Activated naive CD8-positive, alpha-beta T cell treated with anti-CD3 and anti-CD28 coated beads, Interleukin-2, amount 50 U/mL, for 24 hours (primary cell): ENCODE measurements at places on chromosomes 16 and 17.

GRCh38 chr17:32258383-32259140, 7.1 kb upstream of the RHBDL3 start:
- no peak for DNase-seq

GRCh38 chr17:76683921-76684745, 26.6 kb downstream of the MXRA7 start:
- DNase-seq: no peak

DNA sequence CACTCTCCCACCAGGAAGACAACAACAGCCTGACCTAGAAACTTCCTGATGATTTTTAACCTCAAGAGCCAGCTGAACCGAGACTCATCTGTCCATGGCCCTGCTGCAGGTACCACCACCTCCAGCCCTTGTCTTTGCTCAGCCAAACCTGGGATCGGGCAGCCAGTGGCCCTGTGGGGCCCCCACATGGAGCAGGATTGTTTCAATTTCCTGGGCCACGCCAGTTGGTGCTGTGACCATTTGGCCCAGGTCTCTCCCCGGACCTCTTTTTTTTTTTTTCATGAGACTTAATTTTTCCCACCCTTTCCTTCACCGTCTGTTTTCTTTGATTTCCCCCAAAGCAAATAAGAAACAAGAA, 8.3 kb upstream of the HOXB2 start:
- no peak for DNase-seq

DNA sequence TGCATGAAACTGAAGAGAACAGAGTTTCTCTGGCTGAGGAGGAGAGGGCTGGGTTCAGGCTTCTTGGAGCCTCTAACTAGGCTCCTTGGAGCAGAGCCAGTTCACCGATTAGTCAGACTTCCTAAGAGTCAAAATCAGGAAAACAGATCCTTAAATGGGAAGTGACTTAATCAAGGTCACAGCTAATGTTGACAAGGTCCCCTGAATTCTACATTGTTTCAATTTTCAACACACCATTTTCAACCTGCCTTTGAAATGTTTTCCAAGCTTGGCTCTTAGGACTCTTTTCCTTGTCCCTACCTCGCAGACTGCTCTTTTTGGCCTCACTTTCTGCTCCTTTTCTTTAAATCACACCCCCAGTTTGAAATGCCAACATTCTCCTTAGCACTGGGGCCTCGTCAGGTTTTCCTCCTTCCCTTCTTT, 16.3 kb downstream of the MYL4 start:
- no peak for DNase-seq

DNA sequence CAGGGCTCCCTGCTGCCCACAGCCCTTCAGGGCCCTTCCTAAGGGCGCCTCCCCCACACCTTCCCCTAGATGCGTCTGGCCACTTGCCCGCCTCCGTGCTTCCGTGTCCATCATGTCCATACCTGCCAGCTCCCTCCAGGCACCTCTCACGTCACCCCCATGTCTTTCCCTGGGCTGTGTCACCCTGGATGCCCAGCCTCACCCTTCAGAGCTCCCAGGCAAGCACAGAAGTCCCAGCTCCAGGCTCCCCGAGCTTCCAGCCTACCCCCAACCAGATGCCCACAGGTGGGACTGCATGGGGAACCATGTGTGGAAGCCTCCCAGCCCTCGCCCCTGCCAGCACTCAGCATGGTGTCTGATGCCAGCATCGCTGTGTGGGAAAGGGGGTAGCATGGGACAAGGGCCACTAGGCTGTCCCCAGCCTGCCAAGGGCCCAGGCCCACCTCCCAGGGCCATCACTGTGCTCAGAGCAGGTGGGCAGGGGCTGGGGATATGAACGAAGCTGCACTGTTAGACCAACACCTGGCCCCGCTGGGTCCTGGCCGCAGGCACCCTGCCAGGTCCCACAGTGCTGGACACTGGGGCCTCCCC, 1.9 kb upstream of the AXIN1 start:
- DNase-seq: no peak

DNA sequence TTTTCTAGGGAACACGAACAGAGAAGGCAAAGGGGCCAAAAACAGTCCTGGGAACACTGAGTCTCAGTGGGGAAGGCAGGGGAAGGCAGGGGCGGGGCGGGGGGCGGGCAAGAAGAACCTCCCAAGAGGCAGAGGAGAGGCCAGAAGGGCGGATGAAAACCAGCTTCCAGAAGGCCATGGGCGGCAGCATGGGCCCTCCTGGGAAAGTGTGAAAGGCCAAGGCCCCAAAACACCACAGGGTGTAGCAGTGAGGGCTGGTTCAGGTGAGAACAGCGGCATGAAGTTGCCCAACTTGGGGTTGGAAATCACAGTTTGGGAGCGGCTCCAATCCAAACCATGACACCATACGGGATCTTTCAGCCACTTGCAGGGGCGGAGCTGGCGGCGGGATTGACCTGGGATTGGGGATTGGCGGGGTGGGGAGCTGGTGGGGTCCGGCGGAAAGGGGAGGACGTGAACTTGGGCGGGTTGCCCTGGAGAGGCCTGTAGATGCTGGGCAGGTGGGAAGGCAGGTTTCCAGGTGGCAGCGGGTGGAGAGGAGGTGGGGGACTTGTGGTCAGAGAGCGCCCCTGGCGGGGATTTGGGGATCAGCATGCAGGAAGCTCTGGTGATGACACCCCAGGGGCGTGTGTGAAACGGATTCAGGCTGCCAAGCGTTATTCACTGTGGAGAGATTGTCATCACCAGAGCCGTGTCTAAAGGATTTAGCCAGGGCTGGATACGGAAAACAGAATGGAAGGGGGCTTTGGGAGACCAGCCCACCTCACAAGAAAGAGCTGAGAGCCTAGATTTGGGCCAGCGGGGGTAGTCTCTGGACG, 80.9 kb downstream of the ARHGAP23 start:
- peak; percentile 81 for DNase-seq

- DNase-seq: no peak
These were observed 209.4 kb downstream of the KATNIP start for GRCh38 chr16:27759301-27759871.

GRCh38 chr17:58556833-58557250, 42.4 kb upstream of the MTMR4 start:
- DNase-seq: no peak

DNA sequence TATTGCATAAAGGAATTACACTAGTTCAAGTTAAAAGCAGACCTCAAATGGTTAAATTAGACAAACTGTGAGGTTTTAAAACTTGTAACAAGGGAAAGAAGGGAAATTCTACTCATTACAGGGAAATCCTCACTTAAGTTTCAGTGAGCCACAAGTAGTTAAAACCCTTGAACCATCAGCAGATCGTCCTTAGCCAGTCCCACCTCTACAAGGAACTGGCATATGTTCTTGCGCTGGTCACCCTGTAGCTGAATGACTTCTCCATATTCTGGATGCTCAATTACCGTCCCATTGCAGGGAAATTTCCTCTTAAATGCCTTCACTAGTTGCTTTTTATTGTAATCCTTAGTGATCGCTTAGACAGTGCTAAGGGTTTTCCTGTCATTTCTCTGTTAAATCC, 5.5 kb downstream of the PRSS21 start:
- DNase-seq: no peak

DNA sequence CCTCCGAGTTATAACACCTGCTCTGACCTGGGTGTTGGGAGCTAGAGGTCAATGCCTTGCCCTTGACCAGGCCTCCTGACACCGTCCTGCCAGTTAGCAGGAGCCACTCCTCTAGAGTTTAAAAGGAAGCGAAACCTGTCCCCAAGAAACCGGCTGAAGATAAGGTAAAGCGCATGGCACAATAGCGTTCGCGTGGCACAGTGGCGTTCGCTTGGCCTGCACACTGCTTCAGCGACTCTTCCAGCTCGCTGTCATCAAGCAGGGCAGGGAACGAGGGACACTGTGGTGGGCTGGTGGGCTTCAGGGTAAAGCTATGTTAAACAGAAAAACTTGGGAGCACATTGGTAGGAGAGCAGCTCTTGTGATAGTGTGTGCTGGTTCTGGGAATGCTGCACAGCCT, 28.2 kb upstream of the ETV4 start:
- no peak for DNase-seq

DNA sequence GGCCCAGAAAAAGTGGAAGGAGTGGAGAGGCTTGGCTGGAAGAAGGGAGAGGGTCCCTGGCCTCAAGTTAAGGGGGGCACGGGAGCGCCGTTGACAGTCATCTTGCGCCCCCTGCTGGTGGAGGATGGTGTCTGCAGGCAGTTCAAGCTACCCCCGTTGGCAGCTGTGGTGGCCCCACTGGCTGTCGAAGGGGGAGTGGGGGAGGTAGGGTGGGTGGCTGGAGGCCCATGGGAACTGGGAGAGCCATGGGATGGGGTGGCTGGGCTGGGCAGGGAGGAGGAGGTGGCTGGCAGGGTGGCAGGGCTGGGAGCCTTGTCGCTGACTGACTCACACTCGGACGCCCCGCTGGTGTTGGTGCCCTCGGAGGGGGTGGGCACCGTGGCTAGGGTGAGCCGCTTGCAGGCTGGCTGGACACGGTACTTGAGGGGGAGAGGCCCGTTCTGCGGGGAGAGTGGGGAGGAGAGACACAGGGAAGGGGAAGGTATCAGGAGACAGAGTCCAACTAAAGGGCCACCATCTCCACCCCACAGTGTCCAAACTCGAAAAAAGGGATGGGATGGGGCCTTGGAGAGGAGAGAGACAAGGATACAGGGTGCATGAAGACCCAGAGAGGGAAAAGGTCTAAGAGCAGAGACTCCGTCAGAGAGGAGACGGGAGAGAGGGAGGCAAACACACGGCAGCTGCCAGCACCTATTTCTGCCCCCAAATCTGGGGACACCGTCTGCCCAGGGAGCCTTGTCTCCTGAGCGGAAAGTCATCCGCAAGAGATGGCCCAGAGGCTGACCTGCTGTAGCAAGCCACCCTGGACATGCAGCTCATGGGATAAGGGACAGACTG, 5.2 kb downstream of the CISD3 start:
- peak; percentile 87 for DNase-seq

- no peak for DNase-seq
These were observed 210.4 kb downstream of the GSG1L start for GRCh38 chr16:27853101-27853500.

DNA sequence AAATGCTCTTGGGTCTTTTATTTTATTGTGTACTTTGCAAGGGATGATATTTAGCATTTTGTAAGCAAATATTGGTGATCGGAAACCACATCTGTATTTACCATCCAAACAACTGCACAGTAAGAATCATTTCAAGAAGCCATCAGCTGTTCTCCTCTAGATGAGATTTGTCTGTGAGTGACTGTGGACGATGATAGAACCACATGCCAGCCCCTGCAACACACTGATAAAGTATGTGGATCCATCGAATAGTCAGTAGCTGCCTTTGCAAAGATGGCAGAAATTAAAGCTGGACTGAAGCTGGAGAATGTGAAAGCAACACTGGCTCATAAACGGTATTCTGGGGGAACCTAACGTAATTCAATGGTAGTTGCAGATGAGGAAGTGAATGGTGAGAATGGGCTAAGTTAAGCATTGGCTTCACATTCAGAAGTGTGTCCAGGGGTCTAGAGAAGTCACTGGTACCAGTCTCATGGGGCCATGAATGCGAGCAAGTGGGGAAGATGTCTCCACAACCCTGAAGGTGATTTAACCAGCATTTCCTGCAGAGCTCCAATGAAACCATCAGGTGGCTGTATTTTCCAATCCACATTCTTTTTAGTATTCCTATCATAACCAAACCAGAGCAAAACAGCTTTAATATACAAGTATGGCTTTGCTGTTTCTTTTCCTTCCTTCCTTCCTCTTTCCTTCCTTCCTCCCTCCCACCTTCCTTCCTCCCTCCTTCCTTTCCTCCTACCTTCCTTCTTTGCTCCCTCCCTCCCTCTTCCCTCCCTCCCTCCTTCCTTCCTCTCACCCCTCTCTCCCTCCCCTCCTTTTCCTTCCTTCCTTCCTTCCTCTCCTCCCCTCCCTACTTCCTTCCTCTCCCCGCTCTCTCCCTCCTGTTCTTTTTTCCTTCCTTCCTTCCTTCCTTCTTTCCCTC, 169.4 kb downstream of the ABCA8 start:
- DNase-seq: no peak

DNA sequence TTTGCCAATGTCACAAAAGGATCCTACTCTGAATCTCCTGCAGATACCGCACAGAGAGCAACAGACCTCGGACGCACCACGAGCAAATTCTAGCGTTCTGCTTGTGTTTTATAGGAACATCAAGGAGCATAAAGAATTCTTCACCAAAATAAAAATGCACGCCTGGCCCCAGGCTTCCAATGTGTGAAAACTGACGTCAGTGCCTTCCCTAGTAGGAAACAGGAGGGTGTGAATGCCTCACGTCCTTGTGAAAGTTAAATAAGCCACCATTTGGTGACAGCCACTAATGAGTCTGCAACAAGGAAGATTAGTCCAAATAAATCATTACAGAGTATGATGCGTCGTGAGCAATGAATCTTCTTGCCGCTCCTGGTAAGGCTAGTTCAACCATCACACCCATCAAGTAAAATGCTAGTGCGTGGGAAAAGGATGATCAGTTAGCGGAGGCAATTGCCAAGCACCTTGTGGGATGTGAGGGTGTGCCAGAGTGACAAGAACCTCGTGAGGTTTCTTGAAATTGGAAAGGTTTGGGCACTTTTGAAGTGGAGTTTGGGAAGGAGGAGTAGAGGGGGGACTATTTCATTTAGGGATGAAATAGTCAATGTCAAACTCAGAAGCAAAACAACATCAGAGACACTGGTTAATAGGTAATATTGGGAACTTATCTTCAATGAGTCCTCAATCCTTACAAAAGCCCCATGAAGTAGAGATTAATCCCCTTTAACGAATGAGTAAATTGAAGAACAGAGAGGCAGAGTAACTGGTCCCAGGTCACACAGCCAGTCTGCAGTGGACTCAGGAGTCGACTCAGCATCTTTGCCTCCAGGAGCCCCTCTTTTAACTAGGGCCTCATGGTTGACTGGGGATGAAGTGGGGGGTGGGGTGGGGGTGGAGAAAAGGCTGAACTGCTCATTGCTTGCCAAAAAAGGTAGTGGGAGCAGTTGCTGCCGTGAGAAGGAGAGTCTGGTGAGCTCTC, 238.8 kb downstream of the SLC39A11 start:
- no peak for DNase-seq

GRCh38 chr17:18016426-18016825, 22.5 kb downstream of the ATPAF2 start:
- DNase-seq: no peak

- no peak for DNase-seq
These were observed 22.4 kb downstream of the NXPH3 start for GRCh38 chr17:49597928-49598655.

- no peak for DNase-seq
These were observed 431 bp downstream of the TEKT3 start for GRCh38 chr17:15340966-15341365.

GRCh38 chr17:41695134-41695661, 6.5 kb downstream of the EIF1 start:
- DNase-seq: no peak

- no peak for DNase-seq
These were observed 18.7 kb downstream of the DNAJC7 start for GRCh38 chr17:41998497-41998896.

- DNase-seq: no peak
These were observed 14.5 kb upstream of the PRM1 start for GRCh38 chr16:11295672-11296071.

DNA sequence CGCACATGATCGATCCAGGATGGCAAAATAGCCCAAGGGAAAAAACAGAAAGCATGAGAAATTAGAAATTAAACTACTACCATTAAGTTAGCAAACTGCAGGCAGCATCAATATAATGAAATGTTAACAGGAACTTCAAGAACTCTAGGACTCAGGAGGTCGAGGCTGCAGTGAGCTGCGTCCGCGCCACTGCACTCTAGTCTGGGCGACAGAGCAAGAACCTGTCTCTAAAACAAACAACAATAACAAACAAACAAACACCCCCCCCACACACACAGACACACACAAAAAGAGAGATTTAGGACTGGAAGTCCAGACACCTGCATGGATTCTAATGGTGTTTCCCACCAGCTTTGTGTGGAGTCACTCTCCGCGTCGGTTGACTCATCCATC, 525 bp upstream of the SEPHS2 start:
- no peak for DNase-seq

GRCh38 chr17:5200360-5200759, 8.7 kb upstream of the ZNF594 start:
- no peak for DNase-seq
